ENCODE measurements at places on chromosomes 11 and 22.

- DNase-seq: peak; percentile 26
Observed at GRCh38 chr11:83006877-83007330, 64.8 kb downstream of the RAB30 start.

- no peak for DNase-seq
Observed at GRCh38 chr11:119185981-119186634, 833 bp downstream of the NHERF4 start.

DNA sequence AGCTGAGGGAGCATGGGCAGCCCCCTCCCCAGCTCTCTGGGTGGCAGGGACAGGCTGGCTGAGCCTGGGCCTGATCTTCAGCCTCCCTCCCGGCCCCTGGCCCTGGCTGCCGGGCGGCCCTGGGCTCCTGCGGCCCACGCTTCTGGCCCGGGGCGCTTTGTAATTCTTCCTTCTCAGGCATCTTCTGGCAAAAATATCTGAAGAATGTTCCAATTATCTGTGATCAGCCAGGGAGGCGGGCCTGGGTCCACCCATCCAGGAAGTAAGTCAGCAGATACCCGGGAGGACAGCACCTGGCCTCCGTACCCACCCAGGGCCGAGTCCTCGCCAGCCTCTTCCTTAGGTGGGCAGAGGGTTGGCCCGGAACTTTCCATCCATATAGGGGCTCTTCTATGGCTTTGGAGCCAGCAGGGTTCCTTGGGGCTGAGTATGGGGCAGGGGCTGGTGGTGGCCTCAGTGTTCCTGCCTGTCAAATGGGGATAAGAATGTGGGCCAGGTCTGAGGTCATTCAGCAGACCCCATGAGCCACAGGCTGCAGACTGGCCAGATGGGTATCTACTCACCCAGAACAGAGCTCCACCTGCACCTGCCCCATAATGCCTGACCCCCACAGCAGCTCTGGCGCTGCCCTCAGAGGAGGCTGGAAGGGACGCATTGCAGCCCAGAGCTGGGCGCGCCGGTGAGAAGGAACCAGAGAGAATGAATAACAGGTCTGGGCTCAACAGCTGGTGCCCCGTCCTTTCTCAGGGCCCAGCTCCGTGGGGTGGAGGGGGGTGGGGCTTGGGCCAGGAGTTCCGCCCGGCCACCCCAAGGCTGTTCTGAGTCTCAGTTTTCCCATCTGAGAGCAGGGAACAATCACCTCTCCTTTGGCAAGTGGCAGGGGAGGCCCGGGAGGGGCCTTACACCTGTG, 16.2 kb downstream of the WNT7B start:
- DNase-seq: no peak

- no peak for DNase-seq
Observed at GRCh38 chr22:43743131-43743530, 69.0 kb downstream of the EFCAB6 start.

- DNase-seq: no peak
Observed at GRCh38 chr22:28146401-28147314, 227.6 kb upstream of the PITPNB start.

DNA sequence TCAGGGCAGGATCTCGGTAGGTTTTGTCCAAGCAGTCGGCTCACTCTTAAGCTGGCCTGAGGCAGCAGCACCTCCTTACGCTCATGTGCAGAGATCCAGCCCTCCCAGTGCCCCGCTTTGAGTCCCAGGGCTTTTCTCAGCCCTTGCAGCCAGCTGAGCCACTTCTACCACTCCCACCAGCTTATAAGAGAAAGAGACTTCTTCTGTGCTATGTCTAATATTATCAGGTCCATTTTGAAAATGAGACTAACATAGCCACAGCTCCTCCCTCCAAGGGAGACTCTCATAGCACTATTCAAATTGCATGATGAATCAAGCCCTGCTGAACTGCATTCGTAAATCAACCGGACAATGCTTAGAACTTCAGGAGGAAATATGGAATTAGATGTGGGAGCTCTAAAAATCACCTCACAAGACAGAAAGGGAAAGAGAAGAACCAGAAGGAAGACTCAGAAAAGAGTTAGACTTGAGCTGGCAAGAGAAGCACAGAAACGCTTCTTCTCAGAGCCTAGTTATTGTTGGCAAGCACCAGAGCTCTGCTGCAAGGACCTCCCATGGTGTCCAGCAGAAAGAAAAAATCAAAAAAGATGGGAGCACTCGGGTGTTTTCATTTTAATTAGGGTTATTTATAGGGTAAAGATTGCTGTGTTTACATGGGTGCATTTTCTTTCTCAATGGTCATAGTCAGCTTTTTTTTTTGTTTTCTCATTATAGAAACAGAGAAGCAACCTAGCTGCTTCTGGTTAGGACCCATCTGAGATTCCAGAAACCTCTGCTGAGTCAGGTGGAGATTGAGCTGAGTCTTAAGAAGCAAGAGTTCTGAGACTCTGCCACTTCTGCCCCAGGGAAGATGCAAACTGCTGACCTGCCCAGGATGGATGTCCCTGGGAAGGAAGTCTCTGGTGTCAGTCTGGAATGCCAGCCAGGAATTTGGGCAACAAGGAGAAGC, 181.4 kb downstream of the ETS1 start:
- no peak for DNase-seq

- DNase-seq: no peak
Observed at GRCh38 chr11:44955015-44955738, 4.5 kb upstream of the TP53I11 start.

DNA sequence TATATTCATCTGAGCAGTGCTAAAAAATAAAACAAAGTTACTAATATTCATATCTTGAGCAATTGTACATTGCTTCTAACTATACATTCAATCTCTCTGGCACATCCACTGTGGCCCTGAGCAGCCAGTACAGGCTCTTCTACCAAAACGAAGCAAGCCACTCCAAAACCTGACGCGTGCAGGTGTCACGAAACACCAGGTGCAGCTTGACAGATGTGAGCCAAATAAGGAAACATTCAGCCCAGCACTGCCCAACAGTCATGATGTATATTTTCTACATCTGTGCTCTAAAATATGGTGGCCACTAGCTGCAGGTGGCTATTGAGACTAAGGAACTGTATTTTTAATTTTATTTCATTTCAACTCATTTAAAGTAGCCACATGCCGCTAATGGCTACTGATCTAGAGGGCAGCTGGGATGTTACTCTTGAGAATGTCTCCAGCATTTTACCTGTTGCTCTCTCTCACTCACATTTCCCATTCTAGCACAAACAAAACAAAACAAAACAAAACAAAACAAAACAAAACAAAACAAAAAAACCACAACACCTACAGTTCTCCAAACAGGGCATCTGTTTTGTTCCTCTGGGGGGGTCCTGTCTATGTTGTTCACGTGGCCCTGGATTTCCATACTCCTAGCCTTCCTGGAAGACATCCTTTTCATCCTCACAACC, 77.7 kb downstream of the LARGE1 start:
- DNase-seq: no peak

DNA sequence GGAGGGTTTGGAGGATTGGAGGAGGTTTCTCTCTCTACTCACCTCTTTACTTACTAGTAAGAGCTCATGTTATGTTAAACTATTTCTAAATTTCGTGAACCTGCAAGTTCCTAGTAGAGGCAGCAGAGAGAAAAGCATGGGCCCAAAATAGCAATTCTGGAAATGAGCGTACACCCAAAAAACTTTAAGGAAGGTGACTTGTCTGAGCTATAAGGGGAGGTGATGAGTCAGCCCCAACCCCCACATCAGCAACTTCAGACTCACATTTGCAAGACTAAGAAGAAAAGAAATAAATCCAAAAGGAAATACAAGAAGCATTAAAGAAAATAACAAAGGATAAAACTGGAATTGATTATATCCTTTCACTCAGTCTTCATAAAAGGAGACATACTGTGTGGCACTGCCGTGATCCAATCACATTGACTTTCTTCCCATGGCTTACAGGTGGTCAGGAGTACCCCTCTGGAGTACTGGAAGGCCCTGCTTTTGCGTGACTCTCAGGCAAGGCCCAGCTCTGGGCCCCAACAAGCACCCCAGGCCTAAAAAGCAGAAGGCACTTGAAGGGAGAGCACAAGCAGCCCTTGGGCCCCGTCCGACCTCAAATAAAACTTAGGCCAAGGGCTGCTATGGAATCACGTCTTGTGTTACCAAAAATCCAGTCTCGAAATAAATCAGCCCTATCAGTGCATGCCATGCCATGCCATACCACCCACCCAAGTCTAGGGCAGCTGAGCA, 14.3 kb downstream of the PACSIN2 start:
- DNase-seq: no peak

DNA sequence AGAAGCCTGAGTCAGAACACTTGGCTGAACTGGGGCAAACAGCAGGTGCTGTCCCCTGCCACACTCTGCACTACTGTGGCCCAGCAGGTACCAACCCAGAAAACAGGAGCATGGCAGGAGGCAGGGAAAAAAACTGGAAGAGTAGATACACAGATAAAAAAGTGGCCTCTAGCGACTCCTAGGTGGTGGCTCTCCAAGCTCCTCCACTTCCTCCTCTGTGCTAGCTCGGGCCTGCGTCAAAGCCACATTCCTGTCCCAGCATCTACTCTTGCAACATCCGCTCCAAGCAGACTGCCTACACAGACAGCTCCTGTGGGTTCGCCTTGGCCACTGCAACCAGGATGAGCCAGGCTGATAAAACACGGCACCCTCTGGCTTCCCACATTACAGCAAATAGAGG, 6.9 kb downstream of the OR8B12 start:
- DNase-seq: no peak

DNA sequence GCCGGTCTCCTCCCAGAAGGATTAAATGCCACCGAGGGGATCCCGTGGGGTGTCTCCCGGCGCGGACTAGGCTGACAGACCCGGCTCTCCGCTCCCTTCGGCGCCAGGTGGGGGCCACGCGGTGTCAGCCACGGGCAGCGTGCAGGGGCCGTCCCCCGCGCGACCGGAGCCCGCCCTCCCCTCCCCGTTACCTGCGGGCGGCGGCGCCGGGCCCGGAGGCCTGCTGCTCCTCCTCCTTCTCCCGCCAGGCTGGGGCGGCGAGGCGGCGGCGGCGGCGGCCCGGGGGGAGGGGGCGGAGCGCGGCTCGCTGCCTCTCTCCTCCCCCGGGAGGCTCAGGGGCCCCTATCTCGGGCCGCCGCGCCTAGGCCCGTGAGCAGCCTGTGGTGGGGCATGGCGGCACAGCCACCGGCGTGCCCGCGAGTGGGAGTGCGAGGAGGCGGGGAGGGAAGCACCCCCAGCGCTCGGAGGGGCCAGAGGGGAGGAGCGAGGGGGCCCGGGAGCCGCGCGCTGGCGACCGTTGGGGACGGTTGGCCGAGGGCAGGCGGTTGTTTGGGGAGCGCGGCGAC, 450 bp downstream of the ZBTB44 start:
- no peak for DNase-seq

DNA sequence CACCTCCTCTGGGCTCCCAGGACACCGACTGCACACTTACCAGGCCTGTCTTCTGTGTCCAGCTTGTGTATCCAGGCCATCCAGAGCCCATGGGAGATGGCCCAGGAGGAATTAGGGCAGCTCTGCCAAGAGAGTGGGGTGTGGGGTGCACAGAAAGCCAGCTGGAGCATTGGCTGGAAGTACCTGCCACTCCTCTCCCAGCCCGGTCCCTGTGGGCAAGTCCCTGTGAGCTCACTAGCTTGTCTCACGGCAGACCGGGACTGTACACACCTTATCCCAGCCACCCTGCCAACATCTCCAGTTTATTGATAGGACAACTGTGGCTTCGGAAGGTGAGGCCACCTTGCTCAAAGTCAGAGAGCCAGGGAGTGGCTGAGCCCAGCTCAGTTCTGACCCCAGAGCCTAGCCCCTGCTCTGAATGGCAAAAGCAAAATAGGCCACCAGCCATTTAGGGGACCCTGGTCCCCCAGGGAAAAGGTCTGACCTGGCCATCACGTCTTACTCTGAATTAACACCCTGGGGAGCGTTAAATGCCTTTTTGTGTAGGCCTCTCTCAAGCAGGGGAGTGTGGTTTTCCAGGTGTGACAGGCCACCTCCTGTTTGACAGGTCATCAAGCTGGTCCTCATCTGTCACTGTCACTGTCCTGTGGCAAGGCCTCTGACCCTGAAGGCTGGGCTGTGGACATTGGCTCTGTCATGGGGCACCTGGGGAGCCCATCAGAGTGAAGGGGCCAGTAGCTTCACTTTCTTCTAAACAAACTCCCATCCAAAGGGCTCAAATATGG, 15.1 kb downstream of the UQCR10 start:
- no peak for DNase-seq

Data from NCI-H1930 (cell line).